Fibroblast of the aortic adventitia (primary cell): ENCODE measurements at places on chromosomes 16 and 17. TPM values are rescaled to one million over a fixed set of nuclear protein-coding genes. Genes with fewer than 3 reads are reported as not detected.
A peak's percentile ranks its signal among the peaks of the same experiment; 100 is the strongest.

- no peak for DNase-seq
Observed at GRCh38 chr17:65515512-65515911, 45.9 kb downstream of the AXIN2 start.

DNA sequence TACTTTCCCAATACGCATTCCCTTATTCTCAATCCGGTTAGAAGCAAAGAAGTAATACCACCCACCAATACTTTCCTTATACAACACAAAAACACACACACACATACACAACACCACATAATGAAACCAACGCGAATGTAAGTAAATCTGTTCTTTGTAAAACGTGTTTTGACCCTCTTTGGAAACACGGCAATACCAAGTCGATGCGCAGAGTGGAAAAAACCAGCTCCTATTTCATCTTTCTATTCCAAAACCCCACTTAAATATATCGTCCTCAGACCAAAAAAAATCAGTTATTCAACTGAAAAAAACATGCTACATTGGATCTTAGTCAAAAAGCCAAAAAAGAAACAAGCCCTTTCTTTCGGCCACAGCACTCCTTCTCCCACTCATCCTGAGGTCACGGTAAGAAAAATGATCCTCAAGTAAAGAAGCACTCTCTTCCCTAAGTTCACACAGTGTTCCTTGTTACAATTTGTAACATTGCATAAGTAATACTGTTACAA lies 31.0 kb upstream of the ARL4D start:
- DNase-seq, result peak; percentile 96

DNA sequence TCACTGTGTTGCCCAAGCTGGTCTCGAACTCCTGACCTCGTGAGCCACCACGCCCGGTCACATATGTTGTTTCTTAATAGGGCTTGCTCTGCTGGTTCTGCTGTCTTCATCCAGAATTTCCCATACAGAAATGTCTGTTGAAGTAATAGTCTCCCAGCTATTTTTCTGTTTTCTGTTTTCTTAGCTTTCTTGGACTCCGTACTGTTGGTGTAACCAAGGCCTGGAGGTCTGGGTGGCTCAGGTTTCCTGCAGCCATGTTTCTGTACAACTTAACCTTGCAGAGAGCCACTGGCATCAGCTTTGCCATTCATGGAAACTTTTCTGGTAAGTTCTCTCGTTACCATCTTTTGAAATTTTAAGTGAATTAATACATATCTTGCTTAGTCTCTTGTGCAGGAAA lies 2.8 kb downstream of the SF3B3 start:
- DNase-seq, result no peak

GRCh38 chr16:5018793-5019192 lies 14.9 kb downstream of the NAGPA start:
- DNase-seq, result no peak

DNA sequence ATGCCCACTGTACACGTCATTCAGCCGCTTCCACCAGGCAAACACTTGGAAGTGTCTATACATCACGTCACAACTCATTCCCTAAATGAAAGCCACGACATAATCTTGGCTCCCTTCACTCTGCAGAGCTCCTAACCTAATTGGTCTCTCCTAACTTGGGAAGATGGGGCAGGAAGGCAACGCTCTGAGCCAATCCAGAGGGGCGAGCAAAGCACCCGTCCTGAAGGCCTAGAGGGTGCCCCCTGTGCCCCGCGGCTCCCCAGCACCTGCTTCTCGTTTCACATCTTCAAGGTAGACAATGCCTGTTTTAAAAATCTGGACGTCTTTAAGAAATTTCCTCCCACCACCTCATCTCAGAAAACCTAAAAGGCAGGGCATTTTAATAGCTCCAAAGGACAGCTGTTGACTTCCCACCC lies 1.0 kb downstream of the CSNK2A2 start:
- DNase-seq, result peak; percentile 10

DNA sequence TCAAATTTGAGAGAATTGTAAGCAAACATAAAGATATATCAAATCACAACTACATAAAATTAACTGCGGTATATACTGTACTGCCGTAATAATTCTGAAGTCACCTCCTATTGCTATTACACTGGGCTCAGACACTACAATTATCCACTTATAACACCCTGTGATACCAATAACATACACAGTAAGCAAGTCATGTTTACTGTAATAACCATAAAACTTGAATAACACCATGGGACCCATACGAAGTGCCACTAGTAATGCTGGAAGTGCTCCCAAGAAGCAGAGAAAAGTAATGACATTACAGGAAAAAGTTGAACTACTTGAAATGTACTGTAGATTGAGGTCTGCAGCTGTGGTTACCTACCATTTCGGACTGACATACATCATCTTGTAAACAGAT lies 24.0 kb downstream of the CMC2 start:
- DNase-seq, result no peak

- DNase-seq, result no peak
Observed at GRCh38 chr16:55479430-55480140, 587 bp downstream of the MMP2 start.

DNA sequence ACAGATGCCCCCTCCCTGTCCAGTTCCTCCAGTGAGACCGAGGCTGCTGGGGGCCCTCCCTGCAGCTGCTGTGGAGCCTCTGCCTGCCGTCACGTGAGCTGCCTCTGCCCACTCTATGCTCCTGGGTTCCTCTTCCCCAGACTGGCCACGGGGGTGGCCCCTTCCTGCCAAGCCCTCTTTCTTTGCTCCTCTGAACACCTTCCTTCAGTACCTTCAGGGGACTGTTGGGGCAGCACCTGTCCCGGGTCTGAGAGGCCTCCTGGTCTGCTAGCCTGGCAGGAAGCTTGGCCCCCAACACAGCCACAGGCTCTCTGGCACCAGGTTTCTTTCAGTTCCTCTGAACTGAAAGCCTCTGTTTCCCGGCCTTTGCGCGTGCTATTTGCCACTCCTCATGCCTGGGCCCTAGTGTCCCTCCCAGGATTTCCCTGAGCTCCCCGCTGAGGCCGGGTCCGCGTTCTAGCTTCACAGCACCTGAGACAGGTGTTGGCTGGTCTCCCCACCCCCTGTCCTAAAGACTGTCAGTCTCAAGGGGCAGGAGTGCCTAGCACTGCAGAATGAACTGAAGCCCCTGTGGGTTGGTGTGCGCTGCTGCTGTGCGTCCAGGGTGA lies 6.6 kb upstream of the ATP6V0C start:
- no peak for DNase-seq

- DNase-seq, result no peak
Observed at GRCh38 chr17:28751600-28752366, 8.0 kb downstream of the TRAF4 start.

- DNase-seq, result no peak
Observed at GRCh38 chr17:44315760-44316731, 7.6 kb downstream of the RUNDC3A start.

Gene RCVRN
- not detected in 2 replicates for total RNA-seq

Gene SALL1
- 0.16 and 2.6 TPM in 2 replicates for total RNA-seq

Gene RFNG
- 32.0 and 33.3 TPM in 2 replicates for total RNA-seq
